ENCODE measurements at places on chromosomes 4 and X.

DNA sequence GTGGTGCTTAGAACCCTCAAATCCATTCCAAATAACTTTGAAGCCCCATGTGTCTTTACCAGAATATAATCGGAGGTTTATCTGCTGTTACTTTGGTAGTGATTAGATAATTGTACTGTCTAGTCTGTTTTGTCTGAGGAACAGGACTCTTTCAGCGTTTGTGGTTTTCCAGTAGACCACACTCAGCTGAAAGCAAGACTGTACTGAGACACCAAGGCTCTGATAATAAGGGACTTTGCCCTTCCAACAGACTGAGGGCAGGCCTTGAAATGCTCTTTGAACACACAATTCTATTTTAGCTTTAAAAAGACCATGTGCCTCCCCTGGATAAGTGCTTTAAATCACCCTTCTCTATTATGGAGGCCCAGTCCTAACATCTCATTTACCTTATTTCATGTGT, 76.1 kb downstream of the KLHL8 start:
- DNase-seq = no peak

GRCh38 chr4:121057466-121057922, 14.8 kb downstream of the NDNF start:
- DNase-seq = no peak

- no peak for DNase-seq
Observed at GRCh38 chr4:950136-951020, 18.1 kb downstream of the TMEM175 start.

- DNase-seq = no peak
Observed at GRCh38 chrX:43604753-43605152, 51.3 kb upstream of the MAOA start.

Measured in stimulated activated CD4-positive, alpha-beta T cell treated with anti-CD3 and anti-CD28 coated beads, Interleukin-1b, Interleukin-23, amount 100 ng/mL, for 1 hour (primary cell).